ENCODE measurements at places on chromosomes 5 and 9.

DNA sequence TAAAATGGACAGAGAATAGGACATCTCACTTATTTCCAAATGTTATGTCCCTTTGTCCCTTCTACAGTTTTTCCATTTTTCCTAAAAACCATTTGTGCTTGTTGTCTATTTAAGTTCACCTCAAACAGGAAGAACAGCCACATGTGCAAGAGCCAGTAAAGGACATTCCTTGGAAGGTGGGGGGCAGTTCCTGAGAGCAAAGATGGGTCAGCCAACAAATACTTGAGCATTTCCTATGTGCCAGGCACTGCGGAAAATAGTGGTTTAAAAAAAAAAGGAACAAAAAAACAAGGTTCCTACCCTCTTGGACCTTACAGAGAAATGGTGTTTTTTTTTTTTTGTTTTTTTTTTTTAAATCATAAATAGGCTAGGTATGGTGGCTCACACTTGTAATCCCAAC lies 26.8 kb downstream of the ANP32B start:
- no peak for DNase-seq

DNA sequence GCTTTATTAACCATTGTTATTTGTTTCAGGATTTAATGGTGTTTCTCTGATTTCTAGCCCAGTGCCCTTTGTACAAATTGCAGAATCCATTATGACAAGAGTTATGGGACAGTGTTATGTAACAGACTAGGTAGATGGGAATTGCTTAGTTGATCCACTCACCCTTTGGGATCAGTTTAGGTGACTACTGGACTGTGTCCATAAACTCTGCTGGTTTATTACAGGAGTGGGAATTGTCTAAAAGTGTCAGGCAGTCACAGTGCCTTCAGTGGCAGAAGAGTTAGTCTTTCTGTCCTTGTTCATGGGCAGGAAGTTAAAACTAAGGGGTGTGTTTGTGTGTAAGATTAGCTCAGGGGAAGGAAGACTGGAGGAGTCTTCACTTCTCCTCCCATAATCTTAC lies 29.3 kb downstream of the RCL1 start:
- peak; percentile 43 for DNase-seq

DNA sequence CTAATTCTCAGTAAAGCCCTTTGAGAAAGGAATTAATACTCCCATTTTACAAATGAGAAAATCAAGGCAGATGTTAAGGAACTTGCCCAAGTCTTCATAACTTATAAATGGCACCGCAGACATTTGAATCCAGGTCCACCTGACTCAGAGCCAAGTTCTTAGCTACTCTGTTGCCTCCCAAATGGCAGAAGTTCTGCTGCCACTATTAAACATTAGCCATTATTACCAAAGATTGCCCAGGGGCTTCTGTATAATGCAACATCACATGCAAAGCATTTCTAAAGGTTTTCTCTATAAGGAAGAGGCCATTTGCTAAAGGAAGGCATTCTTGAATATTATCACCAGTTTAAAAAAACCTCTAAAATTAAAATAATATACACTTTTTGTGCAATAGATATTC lies 28.3 kb downstream of the TPD52L3 start:
- DNase-seq: no peak

DNA sequence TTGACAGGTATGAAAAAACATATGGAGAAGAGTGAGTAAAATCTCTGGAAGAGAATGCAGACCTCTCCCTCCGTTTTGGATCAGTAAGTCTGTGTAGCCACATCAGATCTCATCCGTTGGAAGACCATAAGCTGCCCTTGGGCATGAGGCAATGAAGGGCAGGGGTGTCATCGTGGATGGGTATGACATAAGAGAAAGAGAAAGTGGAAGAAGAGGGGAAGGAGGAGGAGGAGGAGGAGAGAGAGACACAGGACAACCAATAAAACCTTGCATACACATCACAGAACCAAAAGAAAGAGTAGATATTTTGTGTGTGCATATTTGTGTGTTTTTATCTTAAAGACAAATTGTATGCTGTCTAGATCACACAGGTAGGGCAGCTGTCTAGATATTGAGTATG lies 50.7 kb downstream of the PRRC1 start:
- no peak for DNase-seq

DNA sequence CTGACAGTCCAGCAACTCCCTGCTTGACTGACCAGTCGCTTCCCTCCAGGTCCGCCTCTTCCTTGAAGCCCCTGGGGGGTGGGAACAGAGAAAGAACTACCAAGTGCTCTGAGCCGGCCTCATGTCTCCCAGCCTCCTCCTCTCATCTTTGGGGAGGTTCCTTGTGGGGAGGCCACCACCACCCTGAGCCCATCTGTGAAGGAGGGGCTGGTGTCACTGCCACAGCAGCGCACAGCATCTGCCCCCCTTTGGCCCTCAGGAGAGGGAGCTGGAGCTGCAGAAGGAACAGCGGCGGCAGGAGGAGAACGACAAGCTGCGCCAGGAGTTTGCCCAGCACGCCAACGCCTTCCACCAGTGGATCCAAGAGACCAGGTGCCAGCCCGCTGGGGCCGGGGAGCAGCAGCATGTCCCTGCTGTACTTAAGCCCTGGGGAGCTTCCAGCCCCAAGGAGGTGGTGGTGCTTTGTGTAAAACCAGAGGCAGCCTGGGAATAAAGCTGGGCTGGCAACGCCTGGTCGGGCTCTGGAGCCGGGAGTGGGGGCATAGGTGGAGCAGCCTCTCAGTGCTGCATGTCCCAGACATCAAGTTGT lies 29.4 kb downstream of the DYNC2I2 start:
- no peak for DNase-seq

- DNase-seq: no peak
Observed at GRCh38 chr5:160929906-160930305, 77.9 kb upstream of the ATP10B start.

DNA sequence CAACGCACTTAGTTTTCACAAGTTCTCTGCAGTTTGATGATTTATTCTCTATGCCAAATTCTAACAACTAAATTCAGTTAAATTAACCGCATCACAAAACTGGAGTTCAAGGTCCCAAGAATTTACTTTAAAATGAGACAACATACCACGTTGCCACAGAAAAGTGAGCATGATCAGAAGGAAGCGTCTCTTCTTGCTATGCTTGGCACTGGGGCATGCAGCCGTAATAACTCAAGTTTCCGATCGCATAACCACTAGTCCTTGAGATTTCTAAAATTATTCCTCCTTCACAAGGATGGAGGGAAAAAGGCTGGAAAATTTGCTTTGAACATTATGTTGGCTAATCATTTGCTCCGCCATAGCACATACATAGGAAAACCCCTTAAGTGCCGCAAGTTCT lies 13.9 kb downstream of the NFIB start:
- no peak for DNase-seq

- DNase-seq: no peak
Observed at GRCh38 chr5:88729829-88730182, 153.2 kb downstream of the MEF2C start.

DNA sequence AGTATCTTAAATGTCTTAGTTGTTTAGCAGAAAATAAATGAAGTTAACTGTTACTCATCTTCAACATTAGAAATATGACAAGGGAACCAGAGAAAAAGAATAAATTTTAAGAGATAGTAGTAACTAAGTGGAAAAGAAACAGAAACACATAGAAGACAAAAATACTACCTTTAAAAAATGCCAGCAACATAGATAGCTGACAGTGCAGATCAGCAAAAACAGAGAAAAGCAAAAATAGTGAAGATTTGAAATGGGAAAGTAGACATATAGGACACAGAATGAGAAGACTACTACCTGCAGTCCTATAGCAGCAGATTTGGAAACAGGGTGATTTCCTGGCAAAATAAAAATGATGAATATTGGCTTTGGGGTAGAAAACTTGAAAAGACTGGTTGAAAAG lies 48.5 kb downstream of the ICE1 start:
- DNase-seq: no peak

DNA sequence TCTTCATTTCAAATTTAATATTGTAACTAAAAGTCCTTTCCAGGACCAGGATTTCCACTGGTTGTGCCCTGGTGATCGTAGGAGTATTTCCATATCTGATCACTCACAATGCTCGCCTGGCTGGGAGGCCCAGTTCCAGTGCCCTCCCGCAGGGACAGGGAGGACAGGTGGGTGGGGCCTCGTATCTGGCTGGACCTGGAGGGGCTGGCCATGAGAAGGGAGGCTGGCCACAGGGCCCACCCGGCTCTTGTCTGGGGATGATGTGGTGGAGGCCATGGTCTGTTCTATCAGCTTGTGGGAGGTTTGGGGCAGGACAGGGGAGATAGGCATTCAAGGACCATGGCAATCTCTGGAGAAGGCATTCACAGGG lies 286.4 kb downstream of the GADD45G start:
- DNase-seq: no peak

DNA sequence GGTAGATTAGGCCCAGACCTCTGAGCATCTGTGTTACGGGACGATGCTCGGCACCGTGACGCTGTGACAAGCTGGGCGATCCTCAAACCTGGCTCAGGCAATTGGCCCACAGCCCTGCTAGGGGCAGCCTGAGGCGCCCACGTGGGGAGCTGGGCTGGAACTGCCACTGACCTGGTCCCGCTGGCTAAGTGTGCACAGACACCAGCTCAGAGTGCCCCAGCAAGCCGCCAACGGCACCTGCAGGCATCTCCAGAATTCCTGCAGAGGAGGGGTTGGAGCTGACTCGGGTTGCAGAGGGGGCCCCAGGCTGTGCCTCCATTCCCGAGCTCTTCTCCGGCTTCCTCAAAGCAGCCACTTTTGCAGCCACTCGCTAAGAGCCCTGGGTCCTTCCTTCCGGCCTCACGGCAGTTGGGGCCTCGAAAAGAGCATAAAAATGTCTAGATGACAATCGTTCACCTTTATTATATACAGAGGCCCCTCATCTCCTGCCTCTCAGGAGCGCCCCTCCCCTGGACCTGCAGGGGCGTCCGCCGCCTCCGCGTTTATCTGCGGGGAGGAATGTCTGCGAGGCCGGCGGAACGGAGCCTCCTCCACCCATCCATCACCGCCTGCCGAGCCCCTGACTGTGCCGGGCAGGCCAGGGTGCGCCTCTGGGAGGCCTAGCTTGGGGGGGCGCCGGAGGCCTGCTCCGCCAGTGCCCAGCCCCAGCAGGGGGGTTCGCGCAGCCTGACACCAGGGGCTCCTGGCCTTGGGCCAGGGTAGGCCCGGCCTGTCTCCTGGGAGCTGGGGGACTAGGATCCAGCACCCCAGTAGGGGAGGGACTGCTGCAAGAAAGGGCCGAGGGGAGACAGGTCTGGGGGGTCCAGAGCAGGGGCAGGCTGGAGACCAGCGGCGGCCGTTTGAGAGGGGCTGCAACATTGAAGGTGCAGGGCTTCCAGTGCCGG lies 144.9 kb downstream of the BARX1 start:
- DNase-seq: no peak

- no peak for DNase-seq
Observed at GRCh38 chr5:148653836-148654781, at the start of gene HTR4. Gene HTR4 (minus strand): TSS chr5:148654527. CDS start chr5:148637014, 17,513 bp downstream.

- DNase-seq: peak; percentile 58
Observed at GRCh38 chr5:38208782-38209378, 49.5 kb upstream of the EGFLAM start.

GRCh38 chr9:25613709-25614108 lies 64.5 kb downstream of the TUSC1 start:
- DNase-seq: no peak

- DNase-seq: peak; percentile 26
Observed at GRCh38 chr9:37061768-37062167, 27.7 kb upstream of the PAX5 start.

DNA sequence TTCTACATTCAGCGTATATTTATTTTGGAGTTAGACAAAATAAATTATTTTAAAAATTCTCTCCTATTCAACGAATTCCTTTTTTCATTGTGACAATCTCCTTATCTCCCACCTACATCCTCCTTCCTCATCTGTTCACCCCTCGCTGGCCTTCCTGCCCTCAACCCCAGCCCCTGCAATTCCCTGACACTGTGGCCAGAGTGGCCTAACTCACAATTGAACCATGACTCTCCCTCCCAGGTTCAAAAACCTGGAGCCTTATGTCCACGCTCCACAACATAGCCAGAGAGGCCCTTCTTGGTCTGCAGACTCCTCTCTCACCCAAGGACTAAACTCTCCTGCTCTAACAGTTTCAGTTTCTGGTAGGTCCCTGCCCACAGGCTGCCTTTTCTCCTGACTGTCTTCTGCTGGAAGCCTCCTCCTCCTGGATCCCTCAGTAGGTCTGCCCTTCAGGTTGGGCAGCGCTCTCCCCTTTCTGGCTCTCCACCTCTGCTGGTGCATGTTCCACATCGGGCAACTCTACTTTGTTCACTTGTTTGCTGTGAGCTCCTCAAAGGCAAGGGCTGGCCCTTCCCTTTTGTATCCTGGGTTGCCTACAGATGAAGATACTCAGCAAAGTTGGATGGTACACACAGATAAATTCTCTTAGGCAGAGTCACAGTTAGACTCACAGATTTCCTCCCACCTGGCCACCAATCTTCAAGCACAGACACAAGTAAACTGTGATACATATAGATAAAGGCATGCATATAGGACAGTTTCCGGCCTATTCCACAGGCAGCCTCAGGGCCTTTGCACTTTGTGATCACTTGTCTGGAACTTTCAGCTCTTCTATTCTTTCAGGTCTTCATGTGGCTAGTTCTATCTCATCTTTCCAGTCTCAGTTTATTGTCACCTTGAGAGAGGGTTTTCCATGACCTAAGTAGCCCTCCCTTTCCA lies 19.8 kb upstream of the MYORG start:
- no peak for DNase-seq

DNA sequence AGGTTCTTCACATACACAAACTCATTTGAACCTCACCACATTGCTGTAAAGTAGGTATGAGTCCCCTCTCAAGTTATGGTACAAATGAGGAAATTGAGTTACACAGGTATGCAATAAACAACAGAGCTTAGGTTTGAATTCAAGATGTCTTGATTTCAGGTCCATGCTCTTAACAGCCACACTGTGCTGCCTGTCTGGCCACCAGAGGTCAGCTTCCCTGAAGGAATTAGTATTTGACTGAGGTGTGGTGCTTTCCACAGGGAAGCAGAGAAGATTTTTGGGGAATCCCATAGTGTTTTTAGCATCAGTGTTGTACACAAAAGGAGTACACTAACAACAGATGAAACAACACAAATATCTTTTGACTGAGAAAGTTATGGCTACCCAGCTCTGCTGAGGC lies 94.4 kb upstream of the ITGA1 start:
- DNase-seq: peak; percentile 5

DNA sequence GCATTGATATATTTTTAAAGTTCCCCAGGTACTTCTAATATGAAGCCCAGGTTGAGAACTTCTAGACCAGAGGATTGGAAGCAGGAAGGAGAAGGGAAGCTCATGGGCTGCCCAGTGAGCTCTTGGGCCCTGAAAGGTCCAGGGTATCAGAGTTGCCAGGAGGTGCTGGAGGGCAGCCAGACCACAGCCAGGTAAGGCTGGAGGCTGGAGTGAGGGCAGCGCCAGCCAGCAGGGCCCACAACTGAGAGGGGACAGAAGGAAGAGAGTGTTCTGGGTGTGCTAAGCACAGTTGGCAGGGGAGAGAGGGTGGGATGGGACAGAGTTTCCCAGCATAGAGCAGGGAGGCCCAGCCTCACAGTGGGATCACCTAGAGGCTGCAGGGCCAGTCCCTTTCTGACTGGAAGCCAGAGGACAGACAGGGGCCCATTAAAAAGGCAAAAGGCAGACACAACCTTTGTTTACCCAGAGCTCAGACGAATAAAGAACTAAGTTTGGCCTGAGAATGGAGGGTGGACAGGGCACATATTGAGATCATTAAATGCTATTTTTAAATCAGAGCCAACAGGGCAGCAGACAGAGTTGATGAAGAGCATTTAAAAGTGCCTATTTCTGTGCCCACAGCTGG lies 94.9 kb downstream of the PDE8B start:
- no peak for DNase-seq

GRCh38 chr5:168969326-168969886 lies 331.5 kb downstream of the SLIT3 start:
- no peak for DNase-seq

GRCh38 chr9:12817702-12818101 lies 42.9 kb downstream of the LURAP1L start:
- DNase-seq: no peak

GRCh38 chr5:67350185-67350584 lies 153.6 kb upstream of the CD180 start:
- DNase-seq: peak; percentile 37

Measured in hematopoietic multipotent progenitor cell treated with erythropoietin and hydrocortisone succinate and interleukin-3 and kit ligand, for 6 days (in vitro differentiated cells).